GM13976 (cell line): ENCODE measurements at places on chromosomes 11 and 22.

DNA sequence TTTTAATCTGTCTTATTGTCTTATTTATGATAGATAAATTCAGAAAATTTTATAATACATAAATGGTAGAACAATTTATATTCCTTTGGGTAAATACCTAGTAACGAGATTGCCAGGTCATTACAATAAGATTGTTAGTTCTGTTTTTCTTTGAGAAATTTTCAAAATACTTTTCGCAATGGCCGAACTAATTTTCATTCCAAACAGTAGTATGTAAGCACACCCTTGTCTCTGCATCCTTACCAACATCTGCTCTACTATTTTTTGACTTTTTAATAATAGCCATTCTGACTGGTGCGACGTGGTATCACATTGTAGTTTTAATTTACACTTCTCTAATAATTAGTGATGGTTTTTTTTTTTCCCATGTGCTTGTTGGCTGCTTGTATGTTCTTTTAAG, 351.4 kb upstream of the LUZP2 start:
- no peak for DNase-seq

- DNase-seq = no peak
These were observed 499 bp downstream of the LRRC56 start for GRCh38 chr11:537622-538430.

DNA sequence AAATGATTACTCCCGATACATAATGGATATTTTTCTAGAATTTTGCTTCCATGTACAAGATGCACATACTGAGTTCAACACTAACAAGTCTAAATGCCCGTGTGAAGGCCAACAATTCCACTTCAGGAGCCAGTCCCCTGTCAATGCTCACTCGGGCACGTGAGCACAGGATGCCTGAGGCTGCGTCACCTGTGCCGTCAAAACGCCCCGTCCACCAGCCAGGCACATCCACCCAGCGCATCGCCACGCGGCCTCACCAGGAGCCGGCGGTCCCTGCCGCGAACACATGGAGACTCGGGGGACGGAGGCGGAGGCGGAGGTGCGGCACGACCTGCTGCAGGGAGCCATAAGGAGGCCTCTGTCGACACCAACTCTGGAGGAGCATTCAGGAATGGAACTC, 9.8 kb downstream of the TOLLIP start:
- no peak for DNase-seq

GRCh38 chr11:113991170-113991569, 16.3 kb downstream of the HTR3A start:
- DNase-seq = no peak

- DNase-seq = no peak
These were observed 426.0 kb upstream of the DDI1 start for GRCh38 chr11:103610435-103610834.

- peak; percentile 88 for DNase-seq
These were observed 398 bp upstream of the ATG16L2 start for GRCh38 chr11:72813740-72814285.

DNA sequence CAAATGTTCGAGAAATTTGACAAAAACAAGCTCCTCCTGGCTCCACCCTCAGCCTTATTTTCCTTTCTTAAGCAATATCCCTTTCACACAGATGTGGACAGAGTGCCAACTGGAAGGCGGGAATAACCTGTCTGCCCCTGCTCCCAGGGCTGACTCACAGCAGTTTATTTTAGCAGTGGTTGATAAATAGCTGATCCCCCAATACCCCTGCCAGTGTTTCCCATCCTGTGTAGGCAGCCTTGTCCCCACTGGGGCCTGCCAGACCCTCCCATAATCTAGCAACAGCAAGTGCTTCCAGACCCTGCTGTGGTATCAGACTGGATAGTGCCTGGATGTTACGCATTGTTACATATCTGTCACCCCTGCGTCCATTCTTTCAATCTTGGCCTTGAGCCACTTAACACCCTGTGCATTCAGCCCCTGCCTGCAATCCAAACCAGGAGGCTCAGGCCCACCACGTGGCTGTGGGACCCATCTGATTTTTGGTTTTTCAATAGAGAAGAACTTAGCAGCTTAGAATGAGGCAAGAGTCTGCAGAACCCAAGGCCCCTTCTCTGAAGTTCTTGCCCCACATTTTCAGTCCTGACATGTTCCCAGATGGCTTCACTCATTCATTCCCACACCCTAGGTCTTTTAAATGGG, 53.7 kb downstream of the PARVA start:
- no peak for DNase-seq

DNA sequence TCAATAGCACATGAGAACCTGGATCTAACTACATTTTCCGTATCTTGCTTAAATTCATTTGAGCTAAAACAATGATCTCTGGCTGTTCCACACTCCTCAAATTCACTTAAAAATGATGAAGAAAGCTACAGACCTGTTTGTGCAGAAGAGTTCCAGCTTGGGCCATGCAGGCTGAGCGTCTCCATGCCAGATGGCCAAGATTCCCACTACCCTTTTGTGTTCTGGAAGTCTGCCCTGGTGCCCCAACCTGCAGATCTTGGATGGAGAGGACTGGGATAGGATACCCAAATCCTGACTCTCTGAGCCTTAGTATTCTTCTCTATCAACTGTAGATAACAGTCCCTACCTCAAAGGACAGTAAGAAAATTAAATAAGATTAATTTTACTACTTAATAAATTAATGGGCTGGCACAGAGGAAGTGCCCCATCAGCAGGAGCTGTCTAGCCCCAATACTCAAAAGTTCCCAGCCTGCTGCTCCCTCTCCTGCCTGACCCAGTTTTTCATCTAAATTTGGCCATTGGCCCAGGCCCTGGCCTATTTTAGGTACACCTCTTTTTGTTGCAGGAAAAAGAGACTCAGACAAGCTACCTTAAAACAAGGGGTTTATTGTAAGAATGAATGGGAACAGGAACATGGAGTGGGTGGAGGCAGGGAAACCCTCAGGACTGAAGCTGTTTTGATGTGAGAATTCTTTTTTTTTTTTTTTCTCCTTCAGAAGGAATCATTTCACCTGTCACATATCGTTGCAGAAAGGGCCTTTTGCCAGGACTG, 81.4 kb upstream of the GRK3 start:
- no peak for DNase-seq

GRCh38 chr22:45548247-45548840, 45.7 kb downstream of the FBLN1 start:
- no peak for DNase-seq

- no peak for DNase-seq
These were observed 11.7 kb upstream of the FLRT1 start for GRCh38 chr11:64023712-64024710.

GRCh38 chr11:125343718-125344131, 152.3 kb downstream of the FEZ1 start:
- DNase-seq = no peak

DNA sequence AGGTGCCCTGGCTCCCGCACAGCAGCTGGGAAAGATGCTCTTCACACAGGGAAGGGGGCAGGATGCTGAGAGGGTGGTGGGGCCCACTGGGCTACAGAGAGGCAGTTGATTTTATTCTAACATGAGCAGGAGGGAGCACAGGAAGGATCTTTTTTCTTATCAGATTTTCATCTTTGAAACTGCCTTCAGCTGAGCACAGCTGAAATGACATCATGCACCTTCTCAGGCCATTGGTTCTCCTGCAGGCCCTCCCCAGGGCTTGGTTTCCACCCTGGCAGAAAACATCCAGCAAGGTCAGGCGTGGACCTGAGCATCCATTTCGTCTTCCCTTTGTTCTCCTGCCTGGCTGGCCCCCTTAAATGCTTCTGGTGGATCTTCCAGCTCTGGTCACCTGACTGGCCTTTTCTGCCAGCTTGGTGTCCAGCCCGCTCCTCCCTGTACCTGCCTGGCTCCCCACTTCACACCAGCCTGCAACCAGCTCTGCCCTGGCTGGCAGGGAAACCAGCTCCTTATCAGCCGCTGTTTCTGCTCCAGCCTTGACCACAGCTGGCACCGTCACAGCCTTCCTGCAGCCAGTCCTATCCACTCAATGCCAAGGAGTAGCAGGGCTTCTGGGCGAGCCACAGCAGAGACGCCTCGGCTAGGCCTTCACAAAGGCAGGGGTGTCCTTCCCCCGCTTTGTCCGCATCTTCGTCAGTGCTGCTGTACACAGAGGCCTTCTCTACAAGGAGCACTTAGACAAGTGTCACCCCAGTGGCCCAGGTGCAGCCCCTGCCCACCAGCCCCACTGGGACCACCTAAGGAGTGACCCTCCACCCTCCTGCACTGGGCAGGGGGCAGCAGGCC, 36.5 kb downstream of the TOM1 start:
- DNase-seq = no peak

- no peak for DNase-seq
These were observed 56.9 kb upstream of the CCDC89 start for GRCh38 chr11:85742873-85743275.

GRCh38 chr22:41713004-41713403, 13.7 kb downstream of the MEI1 start:
- no peak for DNase-seq

- DNase-seq = no peak
These were observed 38.8 kb downstream of the SMCO4 start for GRCh38 chr11:93504110-93505095.

DNA sequence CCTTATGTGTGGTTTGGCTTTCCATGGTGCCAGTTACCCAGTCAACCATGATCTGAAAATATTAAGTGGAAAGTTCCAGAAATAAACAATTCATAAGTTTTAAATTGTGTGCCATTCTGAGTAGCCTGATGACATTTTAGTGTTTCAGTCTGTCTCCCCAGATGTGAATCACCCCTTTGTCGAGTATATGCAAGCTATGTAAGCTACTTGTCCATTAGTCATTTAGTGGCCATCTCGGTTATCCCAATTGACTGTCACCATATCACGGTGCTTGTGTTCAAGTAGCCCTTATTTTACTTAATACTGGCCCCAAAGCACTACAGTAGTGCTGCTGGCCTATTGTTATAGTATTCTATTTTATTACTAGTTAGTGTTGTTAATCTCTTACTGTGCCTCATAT, 44.9 kb downstream of the ATG16L2 start:
- no peak for DNase-seq

DNA sequence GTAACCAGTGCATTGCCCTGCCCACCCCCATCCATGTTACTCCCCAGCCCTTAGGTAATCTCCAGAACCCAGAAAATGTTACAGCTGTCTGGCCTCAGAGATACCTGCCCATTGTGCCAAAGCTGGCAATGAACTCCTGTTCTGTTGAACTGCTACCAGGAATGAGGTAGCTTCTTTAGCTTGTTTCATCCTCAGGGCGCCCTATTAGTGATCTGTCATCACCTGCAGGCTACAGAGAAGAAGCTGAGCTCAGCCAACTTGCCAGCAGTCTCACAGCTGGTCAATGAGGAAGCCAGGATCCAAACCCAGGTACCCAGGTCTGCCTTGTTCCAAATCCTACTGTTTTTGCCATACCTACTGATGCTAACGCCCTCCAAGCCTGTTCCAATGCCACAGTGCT, 88.7 kb downstream of the GALNT18 start:
- DNase-seq = no peak

DNA sequence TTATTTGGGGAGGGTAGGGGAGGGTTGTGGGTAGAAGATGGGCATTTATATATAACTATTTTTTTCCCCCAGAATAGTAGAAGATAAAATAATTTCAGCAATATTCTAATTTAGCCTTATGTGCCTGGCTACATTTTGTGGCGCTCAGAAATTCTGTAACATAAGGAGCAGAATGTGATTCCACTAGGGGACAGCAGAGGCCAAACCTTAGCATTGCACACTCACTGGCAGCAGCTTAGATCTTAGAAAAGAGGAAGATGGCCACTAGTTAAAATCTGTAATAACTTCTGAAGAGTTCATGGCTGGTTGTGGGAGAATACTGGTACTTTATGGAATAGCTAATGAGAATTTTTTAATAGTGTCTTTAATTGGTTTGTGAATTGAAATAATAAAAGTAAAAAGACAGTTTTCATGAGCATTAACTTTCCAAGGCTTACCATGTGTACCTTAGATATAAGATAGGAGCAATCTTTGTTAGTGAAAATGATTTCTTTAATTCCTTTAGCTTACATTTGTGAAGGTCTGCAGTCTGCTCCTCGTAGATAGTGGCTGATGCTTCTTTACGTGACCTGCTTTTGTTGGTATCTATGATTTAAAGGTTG, 33.1 kb downstream of the DDX10 start:
- peak; percentile 69 for DNase-seq

DNA sequence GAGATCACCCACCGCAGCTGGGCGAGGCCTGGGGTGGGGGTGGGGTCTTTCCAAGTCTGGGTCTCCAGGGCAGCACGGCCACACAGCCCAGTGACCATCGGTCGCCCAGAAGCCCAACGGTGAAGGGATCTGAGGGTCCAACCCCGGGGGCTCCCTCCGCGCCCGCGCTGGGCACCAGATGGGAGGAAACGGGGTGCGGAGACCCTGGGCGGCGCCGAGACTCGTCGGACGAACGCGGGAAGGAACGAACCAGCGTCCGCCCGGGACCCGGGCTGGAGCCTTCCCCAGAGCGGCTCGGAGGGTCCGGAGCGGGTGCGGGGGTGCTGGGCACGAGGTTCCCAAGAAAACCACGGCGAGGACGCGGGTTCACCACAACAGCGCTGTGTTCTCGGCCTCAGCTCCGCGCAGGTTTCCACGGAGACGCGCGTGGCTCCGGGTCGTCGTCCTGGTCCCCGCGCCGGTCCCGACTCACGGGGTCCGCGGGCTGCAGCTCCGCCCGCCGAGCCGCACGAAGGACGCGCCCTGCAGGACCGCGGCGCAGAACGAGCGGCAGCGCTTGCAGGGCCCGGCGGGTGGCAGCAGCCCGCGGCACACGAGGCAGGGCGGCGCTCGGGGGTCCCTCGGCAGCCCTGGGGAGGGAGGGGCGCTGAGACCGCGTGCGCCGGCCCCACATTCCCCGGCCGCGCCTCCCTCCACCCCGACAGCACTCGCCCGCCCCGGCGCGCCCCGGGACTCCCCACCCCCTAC, 2.3 kb upstream of the IL17REL start:
- no peak for DNase-seq

GRCh38 chr11:95003716-95004115, 21.3 kb upstream of the KDM4E start:
- no peak for DNase-seq

GRCh38 chr22:32951076-32951806, 106.9 kb downstream of the SYN3 start:
- DNase-seq = no peak

- DNase-seq = no peak
These were observed 652.0 kb upstream of the CCDC90B start for GRCh38 chr11:83938148-83938547.

GRCh38 chr11:102546923-102547471, 16.4 kb upstream of the MMP7 start:
- no peak for DNase-seq

DNA sequence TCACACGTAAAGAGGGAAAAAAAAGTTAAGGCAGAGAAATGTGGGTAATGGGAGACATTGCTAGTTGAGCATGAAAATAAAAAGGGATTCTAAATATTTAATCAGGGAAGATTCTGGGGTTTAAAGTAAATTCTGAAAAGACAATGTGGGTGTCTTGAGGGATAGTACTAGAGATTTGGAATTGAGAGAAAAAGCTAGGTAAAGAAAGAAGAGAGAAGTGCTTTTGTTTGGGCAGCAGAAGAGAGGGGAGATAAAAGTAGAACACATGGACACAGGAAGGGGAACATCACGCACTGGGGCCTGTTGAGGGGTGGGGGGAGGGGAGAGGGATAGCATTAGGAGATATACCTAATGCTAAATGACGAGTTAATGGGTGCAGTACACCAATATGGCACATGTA, 3.5 kb upstream of the YPEL4 start:
- DNase-seq = no peak

GRCh38 chr11:9821008-9821752, 157.3 kb downstream of the SWAP70 start:
- no peak for DNase-seq

GRCh38 chr11:108571001-108571400, 22.6 kb downstream of the EXPH5 start:
- no peak for DNase-seq

GRCh38 chr11:120814531-120815318, 209.2 kb upstream of the TBCEL start:
- DNase-seq = no peak
